Heart right ventricle (tissue), 16 donors: ENCODE measurements at places on chromosomes 11 and 22. TPM values are rescaled to one million over a fixed set of nuclear protein-coding genes. Genes with fewer than 3 reads are reported as not detected.

LRRC4C gene
- total RNA-seq = 0.21 TPM

DNA sequence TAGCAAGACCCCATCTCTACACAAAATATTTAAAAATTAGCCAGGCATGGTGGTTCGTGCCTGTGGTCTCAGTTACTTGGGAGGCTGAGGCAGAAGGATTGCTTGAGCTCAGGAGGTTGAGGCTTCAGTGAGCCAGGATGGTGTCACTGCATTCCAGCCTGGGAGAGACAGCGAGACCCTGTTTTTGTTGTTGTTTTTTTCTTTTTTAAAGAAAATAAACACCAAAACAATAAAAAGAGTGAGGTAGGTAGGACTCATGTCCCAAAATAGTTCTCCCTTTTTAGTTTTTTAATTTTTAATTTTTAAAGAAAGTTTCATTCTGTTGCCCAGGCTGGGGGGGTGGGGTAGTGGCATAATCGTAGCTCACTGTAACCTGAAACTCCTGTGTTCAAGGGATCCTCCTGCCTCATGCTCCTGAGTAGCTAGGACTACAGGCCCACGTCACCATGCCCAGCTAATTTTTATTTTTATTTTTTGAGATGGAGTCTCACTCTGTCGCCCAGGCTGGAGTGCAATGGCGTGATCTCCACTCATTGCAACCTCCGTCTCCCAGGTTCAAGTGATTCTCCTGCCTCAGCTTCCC, 25.5 kb upstream of the MALAT1 start:
- DNase-seq = no peak

SPTBN2 gene
- 1.5 TPM for total RNA-seq

SPI1 gene
- total RNA-seq = 4.0 TPM

BUD13 gene
- 7.8 TPM for total RNA-seq

CBX7 gene
- 75.2 TPM for total RNA-seq

IL18 gene
- 1.5 TPM for total RNA-seq

DNA sequence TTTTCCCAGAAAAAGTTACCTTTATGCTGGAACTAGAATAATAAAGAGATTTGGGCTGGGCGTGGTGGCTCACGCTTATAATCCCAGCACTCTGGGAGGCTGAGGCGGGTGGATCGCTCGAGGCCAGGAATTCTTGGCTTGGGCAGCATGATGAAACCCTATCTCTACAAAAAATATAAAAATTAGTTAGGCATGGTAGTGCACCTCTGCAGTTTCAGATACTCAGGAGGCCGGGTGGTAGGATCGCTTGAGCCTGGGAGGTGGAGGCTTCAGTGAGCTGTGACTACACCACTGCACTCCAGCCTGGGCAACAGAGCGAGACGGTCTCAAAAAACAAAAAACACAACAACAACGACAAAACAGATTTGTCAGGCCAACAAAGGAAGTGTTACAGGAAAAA, 119.3 kb upstream of the OR9Q1 start:
- no peak for DNase-seq
